ENCODE measurements at places on chromosomes 3 and 15.

- no peak for DNase-seq
Observed at GRCh38 chr15:48798319-48798718, 12.6 kb downstream of the CEP152 start.

GRCh38 chr3:36993326-36994283, at the start of gene MLH1:
Gene MLH1, plus strand, starts transcription at chr3:36993518. Its CDS starts 30 bp downstream, at chr3:36993548.
- peak; percentile 95 for DNase-seq

DNA sequence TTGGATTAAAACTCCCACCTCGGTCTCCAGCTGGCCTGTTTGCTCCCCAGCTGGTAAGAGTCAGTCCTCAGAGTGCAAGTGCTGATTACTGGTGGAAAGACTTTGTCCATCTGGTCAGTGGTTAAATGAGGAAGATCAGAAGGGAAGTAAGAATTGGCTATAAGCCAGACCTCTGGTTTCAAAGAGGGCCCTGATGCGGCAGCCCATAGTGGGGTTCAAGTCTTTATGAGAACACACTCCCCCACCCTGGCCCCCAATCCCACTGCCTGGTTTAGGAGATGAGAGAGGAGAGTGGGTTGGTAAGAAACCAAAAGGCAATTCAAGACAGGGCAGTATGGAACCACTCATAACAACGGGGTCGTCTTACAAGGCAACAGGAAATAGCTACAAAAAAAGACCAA, 65.0 kb downstream of the FRMD4B start:
- DNase-seq, result no peak

DNA sequence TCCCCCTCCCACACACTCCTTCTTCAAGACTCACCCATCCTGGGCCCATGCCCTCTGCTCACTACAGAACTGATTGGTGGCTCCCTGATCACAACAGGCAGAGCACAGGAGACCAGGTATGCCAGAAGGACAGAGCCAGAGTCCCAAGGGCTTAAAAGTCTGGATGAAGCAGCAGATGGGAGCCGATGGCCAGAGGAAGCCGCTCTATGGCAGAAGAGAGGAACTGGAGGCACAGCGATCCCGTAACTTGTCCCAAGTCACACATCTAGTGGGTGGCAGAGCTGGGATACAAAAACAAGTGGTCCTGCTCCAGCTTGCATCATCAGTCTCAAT, 20.7 kb downstream of the ITGA11 start:
- no peak for DNase-seq

- DNase-seq, result no peak
Observed at GRCh38 chr15:59237119-59237855, 30.6 kb downstream of the LDHAL6B start.

GRCh38 chr3:117104381-117104780, 394.8 kb downstream of the TUSC7 start:
- no peak for DNase-seq

- no peak for DNase-seq
Observed at GRCh38 chr15:77023576-77024272, 28.8 kb downstream of the PSTPIP1 start.

DNA sequence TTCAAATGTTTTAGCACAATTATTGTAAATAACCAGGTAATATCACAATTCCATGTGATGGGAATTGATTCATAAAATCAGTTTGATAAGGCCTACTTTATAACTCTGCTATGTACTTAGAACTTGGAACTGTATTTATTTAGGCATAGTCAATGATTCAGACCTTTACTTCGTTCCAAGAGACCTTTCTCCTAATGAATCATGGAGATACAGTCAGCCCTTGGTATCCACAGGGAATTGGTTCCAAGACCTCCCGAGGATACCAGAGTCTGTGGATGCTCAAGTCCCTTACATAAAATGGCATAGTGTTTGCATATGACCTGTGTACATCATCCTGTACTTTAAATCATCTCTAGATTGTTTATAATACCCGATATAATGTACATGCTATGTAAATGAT, 60.8 kb upstream of the UMPS start:
- no peak for DNase-seq

DNA sequence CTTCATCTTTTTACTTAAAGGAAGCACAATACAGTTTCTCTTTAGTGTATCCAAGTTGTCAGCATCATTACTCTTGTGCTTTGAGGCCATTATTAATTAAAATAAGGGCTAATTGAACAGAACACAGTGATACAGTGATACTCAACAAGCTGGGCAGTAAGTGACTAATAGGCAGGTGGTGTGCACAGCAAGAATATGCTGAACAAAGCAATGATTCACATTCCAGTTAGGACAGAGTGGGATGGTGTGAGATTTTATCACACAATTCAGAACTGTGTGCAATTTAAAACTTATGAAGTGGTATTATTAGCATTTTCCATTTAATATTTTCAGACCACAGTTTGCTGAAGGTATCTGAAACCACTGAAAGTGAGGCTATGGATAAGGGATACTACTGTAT, 116.9 kb downstream of the PLOD2 start:
- DNase-seq, result no peak

DNA sequence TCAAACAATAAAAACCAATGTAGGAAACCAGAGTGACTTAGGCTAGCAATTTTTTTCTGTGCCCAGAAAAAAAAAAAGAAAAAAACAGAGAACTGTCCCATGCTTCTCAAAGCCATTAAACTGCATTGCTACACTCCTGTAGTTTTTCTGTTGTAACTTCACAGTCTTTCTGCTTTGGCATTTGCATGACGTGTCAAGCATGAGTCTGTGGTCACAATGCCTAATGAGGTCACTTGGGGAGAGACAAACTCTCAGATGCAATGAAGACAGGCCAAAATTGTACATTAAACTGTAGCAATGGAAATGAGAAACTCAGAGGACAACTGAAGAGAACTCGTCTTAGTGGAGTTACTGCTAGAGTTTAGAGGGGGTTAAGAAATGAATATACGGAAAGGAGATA, 30.8 kb downstream of the CCDC80 start:
- no peak for DNase-seq

DNA sequence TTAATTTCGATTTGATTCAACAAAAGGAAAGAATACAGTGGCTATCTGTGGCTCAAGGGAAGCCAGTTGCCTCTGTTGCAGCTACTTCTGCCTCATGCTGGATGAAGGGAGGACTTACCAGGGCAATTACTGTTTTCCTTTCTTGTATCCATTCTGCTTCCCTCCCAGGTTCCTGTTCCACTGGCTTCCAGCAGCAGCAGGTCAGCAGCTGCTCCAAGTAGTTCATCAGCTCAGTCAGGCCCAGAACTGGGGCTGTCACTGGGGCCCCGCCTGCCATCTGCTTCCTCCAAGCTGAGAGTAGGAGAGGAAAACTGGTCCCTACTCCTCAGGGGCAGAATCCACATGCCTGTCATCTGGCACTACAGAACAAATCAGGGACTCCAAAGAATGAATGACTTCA, 48.6 kb upstream of the ULK4 start:
- no peak for DNase-seq

- DNase-seq, result no peak
Observed at GRCh38 chr3:86782286-86782685, 208.7 kb downstream of the VGLL3 start.

DNA sequence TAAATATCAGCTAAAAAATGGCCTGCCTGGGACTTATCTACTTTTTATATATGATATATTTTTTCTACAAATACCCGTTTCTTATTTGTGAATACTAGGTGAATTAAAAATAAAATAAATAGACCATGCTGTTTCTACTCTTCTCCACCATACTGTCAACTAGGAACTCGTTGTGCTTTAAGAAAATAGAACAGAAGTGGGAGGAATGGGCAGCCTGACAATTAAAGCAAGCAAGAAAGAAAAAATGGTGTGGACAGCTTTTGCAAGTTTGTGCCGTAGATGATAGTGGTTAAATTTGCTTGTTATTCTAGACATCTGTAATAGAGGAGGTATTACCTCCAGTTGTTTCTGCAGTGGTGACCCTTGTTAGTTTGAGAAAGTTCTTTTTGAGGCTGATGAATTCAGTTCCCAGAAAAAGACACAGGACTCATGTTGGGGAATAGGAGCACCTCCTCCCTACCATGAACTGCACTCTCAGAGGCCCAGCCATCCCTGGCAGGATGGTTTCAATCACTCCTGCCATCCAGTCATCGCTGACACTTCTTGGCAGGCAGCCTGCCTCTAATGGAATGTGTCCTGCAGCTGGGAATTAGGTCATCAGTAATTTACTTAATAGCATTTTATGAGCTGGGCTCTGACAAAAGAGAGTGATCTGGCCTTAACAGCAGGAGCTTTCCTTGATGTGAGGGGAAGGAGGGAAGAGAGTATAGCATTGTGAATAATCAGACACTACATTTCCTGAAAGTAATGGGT, 105.0 kb upstream of the GAP43 start:
- DNase-seq, result no peak

- no peak for DNase-seq
Observed at GRCh38 chr15:56693761-56694160, 39.5 kb downstream of the ZNF280D start.

DNA sequence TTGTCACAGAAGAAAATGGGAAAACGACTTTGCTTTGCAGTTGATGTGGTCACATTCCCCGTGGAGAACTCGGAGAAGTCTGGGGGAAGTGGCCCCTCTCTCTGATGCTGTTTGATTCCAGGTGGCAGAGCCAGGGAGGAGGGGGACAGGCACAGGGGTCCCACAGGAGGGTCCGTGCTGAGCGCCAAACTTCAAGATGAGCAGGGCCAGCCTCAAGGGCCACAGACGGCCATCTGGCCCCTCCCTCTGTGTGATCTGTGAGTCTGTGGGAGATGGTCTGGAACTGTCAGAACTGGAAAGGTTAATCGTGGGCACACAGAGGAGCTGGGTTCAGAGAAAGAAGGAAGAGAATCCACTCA, 23.1 kb upstream of the CORO2B start:
- DNase-seq, result no peak

- DNase-seq, result no peak
Observed at GRCh38 chr3:23496165-23496564, 293.0 kb downstream of the UBE2E2 start.

DNA sequence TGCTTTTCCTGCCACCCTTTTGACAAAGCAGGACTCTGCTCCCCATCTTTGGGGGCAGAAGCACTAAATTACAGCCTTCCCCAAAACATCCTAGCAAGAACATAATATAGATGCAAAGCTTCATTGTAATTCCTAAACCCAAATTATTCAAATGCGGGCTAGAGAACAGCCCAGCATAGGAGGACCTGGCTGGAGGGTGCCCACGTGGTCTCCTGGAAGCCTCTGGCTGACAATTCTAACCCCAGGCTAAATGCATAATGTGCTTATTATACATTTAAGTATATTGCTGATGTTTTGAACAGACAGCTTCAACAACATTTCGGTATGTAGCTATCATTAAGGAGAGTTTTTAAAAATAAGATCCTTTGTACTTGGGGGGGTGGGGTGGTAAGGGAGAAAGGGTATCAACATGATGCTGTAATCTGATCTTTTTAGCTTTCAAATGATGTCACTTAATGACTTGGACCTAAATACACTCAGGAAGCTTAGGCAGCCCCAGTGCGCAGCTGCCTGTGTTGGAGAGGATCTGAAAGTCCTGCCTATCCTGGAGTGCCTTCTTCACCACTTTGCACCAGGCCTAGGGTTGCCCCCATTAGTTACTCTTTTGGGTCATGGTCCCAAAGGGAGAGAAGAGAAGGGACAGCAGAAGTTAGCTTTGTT, 57.2 kb upstream of the USP3 start:
- no peak for DNase-seq

- no peak for DNase-seq
Observed at GRCh38 chr15:35966781-35967180, 420.8 kb upstream of the DPH6 start.

GRCh38 chr15:83474578-83474977, 27.4 kb downstream of the SH3GL3 start:
- DNase-seq, result no peak

- DNase-seq, result no peak
Observed at GRCh38 chr3:142963516-142964448, at the start of gene PAQR9. Gene PAQR9, minus strand, starts transcription at chr3:142963674. Its CDS starts 338 bp downstream, at chr3:142963336.

GRCh38 chr3:56823984-56824703, 22.4 kb upstream of the ARHGEF3 start:
- no peak for DNase-seq

DNA sequence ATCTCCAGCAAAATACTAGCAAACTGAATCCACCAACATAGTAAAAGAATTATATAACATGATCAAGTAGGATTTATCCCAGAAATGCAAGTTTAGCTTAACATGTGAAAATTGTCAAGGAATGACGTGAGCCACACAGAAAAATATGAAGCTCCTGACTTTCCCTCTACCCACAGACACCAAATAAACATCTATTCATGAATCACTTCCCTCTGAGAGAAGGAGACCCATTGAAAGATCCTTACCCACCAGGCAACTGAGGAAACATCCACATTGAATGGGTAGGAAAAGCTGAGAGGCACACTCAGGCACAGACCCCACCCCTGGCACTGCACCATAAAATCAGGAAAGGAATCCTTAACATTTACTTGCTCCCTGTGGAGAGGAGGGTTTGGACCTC, 102.2 kb upstream of the MANF start:
- DNase-seq, result no peak

GRCh38 chr3:2727610-2728318, 382.4 kb downstream of the IL5RA start:
- no peak for DNase-seq

- no peak for DNase-seq
Observed at GRCh38 chr15:44101944-44102343, 93.1 kb downstream of the FRMD5 start.

DNA sequence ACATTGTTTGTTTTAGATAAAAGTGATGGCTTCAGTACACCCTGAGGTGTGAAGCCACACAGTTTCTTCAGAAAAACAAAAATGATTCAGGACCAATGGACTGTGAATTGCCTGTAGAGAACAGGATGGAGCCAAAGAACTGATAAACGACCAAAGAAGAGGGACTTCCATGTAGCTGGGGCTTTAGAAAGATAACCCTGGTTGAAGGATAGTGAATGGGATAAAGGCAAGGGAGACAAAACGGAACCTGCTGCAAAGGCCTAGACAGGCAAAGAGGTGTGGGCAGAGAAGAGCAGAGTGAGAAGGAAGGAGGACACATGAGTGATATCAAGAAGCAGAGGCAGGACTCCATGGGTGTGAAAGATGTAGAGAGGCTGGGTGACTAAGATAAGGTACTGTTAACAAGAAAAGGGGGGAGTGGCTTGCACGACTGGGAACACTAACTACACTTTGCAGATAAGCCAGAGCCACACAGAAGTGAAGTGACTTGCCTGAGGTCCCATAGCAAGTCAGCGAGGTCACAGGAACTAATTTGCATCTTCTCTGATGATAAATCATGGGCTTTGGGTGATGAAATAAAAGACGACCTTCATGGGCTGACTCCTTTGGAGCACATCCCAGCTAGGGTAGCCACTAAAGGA, 44.3 kb downstream of the RAB6B start:
- no peak for DNase-seq

GRCh38 chr3:4729061-4729973, 236.2 kb downstream of the ITPR1 start:
- no peak for DNase-seq

- DNase-seq, result no peak
Observed at GRCh38 chr15:35064576-35065190, 20.4 kb downstream of the NANOGP8 start.

- no peak for DNase-seq
Observed at GRCh38 chr3:38620236-38620635, 29.3 kb downstream of the SCN5A start.

- DNase-seq, result peak; percentile 44
Observed at GRCh38 chr3:46972396-46972795, 4.1 kb downstream of the CCDC12 start.

- no peak for DNase-seq
Observed at GRCh38 chr3:30332196-30333021, 274.0 kb upstream of the TGFBR2 start.

Data from T-helper 2 cell (primary cell).